ENCODE measurements at places on chromosomes 2 and 18.

DNA sequence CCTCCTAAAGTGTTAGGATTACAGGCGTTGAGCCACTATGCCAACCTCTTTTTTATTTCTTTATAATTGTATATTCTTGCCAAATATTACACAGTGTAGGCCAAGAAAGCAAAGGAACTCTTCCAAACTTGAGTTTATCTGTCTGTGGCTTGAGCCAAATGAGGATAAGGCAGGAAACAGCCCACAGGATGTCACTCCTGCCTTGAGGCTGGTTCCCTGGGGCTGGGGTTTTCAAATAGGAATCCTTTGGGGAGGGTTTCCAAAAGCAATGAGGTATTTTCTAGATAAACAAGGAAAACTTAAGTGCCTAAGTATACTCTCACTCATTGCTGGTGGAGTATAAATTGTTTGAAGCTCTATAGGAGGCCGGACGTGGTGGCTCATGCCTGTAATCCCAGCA is 56.4 kb downstream of the ADCY3 start:
- DNase-seq, result no peak

DNA sequence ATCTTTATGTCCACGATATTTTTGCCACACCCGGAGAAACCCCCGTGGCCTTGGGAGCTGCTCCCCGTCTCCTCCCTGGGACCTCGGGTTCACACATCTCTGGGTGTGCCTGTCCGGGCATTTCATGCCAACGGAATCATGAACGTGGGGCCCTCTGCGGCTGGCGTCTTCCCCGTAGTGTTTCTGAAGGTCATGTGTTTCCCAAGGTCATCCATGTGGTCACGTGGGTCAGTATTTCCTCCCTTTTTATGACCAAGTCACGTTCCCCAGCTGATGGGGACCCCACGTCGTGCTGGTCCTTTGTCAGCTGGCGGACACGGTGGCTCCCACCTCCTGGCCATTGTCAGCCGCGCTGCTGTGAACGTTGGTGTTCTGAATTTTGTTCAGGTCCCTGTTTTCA is 135.7 kb downstream of the NFATC1 start:
- DNase-seq, result no peak

GRCh38 chr18:12598181-12598930 is 59.6 kb downstream of the SPIRE1 start:
- DNase-seq, result peak; percentile 20

DNA sequence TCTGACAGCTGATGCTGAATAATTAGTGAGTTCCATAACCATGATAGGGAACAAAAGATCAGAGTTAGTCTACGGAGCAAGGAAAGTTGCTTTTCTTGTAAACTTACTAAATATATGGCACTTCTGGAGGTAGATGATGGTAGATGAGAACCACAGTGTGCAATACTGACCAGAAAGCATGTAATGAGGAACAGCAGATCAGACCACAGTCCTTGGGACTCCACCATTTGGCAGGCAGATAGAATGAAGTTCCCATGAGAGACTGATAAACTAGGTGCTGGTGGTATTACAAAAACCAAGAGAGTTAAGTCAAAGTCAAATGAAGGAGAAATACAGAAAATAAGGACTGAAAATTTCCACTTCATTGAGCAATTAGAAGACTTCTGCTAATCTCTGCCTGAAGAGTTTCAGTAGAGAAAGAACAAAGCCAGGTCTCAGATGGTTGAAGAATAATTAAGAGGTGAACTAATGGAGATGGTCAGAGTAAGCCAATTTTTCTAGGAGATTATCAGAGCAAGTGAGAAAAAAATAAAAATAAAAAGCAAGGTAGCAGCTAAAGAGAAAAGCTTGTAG is 10.4 kb downstream of the CERKL start:
- no peak for DNase-seq

GRCh38 chr2:6888724-6889123 is 11.1 kb downstream of the RSAD2 start:
- DNase-seq, result no peak

Data from right lung (tissue), 10 donors.